ENCODE measurements at places on chromosomes 4 and X.
A peak's percentile ranks its signal among the peaks of the same experiment; 100 is the strongest.

GRCh38 chr4:72553540-72554337 lies 15.3 kb downstream of the ADAMTS3 start:
- no peak for DNase-seq

- DNase-seq, result no peak
Measured at GRCh38 chrX:100319716-100320115, 90.4 kb downstream of the PCDH19 start.

DNA sequence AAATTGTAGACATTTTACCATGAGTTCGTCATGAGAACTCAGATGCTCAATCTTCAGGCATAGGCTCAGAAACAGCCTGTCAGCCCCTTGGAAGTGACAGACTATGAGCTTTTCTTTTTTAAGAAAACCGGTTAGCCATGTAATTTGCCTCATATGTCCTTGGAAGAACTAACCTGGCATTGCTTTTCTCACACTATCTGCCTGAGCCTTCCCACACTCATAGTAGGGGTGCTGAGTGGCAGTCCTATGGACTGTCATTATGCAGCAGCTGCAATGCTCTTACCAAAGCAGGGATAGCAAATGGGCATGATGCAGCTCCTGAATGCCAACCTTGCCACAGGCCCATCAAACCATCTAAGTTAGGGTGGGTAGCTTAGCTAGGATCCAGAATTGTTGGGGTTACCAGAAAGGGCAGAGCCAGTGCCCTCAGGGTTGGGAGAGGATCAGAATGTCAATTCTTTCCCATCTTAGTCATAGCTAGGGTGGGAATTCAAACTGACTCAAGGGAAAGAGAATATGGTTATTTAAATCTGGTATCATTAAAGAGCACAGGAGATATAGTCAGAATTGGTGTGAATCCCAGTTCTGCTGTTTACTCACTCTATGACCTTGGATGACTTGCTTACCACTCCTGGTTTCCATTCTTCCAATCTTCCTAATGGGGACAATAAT lies 230.6 kb upstream of the CPEB2 start:
- DNase-seq, result no peak

DNA sequence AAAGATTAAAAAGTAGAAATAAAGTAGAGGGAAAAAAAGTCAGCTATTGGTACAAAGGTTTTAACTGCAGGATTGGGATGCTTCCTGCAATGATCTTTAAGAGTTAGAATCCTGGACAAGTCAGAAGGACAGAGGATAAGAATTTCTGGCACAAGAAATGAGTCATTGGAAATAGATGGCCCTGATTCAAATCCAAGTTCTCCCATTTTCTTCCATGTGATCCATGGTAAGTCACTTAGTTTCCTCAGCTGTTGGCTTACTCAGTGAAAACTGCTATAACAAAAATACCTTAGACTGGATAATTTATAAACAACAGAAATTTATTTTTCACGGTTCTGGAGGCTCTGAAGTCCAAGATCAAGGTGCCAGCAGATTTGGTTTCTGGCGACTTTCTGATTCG lies 13.3 kb upstream of the TBC1D19 start:
- no peak for DNase-seq

GRCh38 chr4:159447296-159447695 lies 344.4 kb downstream of the RAPGEF2 start:
- DNase-seq, result no peak

GRCh38 chrX:65985922-65986588 lies 53.8 kb downstream of the VSIG4 start:
- peak; percentile 60 for DNase-seq

DNA sequence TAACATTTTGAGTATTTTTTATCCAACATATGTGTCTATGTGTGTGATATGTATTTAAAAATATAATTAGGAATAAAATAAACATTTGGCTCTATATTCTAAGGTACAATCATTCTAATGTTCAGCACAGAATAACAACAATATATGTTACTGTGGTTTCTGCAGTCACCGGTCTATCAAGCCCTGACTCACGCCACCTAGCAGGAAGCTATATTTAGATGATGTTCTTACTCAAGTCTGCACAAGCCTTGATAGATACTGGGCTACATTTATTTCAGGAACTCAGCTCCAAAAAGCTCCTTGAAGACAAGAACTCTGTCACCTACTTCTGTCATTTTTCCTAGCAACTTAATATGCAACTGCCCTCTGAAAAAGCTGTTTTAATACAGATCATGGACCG lies 152.0 kb upstream of the FTHL17 start:
- no peak for DNase-seq

DNA sequence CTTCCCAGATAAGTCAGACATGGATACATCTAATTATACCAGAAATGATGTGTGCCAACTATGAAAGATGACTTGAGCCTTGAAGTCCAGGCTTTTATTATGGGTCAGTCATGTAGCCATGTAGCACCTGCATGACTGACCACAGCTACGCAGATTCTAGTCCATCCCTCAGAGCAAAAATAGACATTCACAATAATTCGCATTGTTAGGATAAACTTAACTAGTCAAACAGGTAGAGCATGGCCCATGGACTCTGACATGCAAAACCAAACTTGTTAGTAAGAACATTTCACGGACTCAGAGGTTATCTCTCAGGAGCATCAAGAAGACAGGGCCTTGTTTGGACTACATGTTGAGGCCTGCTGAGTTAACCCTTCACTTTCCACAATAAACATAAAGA lies 132.6 kb downstream of the PWWP3B start:
- no peak for DNase-seq

DNA sequence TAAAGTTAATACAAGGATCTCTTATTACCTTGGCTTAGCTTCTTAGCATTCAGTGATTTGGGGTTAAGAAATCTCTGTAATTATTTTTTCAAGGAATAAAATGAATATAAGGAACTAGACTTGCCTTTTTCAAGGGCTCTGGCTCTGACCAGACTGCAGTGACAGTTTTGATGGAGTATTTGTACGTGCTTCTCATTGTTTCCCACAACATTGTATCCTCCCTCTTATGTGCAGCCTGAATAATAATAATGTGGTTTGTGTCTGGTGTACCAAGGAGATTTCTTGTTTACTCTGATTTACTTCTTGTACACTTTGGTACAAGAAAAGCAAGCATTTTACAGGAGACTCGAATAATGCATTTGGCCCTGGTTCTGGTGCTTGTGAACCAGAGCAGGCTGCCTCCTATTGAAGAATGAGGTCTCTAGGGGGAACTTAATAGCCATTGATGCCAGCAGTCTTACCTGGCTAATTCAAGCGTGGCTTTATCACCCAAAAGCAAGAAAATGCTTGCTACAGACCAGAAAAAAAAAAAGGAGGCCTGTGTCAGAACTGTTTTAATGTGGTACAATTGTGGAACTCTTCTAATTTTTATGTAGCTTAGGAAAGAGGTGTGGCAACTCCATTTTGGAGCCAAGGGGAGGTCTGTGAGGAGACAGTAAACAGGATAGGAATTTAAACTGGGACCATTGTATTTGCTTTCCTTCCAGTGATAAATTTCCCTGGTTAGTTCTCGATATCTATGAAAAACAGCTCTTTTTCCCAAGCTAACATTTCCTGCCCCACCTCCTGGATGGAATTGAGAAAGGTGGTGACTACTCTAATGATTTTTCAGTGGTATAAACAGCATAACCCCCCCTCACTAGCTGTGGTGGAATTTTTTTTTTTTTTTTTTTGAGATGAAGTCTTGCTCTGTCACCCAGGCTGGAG lies 5.6 kb downstream of the OTC start:
- no peak for DNase-seq

- DNase-seq, result no peak
Measured at GRCh38 chr4:162170509-162170908, 6.7 kb upstream of the FSTL5 start.

GRCh38 chrX:6383917-6384316 lies 151.0 kb downstream of the VCX3A start:
- no peak for DNase-seq

- peak; percentile 38 for DNase-seq
Measured at GRCh38 chrX:49915361-49916222, 6.8 kb upstream of the CLCN5 start.

GRCh38 chr4:149291463-149291862 lies 524.2 kb downstream of the IQCM start:
- no peak for DNase-seq

DNA sequence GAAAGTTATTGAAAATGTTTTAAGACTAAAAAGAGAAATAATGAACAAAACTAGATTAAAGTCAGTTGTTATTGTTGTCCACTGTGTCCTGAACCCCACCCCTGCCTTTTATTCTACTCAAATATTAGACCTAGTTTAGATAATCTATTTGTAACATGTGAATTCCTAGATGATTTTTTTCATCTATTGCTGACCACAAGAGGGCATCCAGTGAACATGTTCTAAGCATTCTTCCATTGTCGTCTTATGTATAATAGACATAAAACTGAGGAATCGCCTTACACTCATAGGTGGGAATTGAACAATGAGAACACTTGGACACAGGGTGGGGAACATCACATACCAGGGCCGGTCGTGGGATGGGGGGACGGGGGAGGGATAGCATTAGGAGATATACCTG lies 36.4 kb upstream of the HPRT1 start:
- no peak for DNase-seq

GRCh38 chr4:8594097-8595038 lies 1.8 kb downstream of the CPZ start:
- peak; percentile 92 for DNase-seq

DNA sequence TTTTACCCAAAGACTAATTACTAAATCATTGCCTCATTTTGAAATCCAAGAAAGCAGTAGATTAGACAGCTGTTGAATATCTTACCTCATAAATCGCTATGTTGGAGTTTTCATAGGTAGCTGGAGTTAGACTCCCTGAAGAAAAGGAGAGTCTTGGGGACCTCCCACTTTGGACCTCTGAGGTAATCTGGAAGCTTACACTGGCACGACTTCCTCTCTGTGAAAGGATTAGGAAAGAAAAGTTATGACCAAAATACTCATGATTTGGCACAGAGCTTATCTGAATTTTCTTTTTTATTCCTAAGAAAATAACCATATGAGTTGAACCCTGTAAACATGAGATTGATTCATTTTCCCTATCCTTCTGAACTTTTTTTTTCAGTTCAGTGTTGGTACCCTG lies 40.6 kb downstream of the GUCY2F start:
- no peak for DNase-seq

DNA sequence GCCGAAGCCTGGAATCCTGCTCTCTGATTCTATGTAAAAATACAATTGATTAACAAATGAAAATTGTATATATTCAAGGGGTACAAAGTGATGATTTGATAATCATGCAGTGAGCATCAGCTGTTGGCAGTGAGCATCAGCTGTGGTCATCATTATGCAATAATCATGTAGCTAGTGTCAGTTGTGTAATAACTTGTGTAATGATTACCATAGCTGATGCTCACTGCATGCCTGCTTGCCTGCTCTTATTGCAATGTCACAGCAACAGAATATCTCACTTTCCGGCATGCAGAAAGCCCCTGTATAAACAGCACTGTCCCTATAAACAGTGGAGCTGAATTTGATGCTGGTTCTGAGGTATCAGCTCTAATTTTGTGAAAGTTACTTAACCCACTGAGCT lies 46.8 kb downstream of the SULT1B1 start:
- DNase-seq, result no peak

DNA sequence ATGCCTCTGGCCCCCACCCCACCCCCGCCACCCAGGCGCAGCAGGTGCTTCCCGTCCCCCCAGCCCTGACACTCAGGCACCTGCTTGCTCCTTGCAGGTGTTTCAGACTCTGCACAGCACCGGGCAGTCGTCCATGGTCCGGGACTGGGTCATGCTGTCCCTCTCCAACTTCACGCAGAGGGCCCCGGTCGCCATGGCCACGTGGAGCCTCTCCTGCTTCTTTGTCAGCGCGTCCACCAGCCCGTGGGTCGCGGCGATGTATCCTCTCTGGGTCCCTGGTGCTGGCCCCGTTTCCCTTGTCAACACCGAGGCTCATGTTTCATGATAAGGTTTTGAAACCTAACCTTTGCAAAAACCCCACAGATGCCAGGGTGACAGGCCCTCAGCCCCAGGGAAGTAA lies 10.2 kb upstream of the MSANTD1 start:
- no peak for DNase-seq

GRCh38 chr4:76681996-76682395 lies 215.9 kb downstream of the SOWAHB start:
- no peak for DNase-seq

All from iPS-NIHi11 (cell line).